ENCODE measurements at places on chromosomes 2 and 18. TPM values are rescaled to one million over a fixed set of nuclear protein-coding genes. Genes with fewer than 3 reads are reported as not detected.

IL36A gene
- 0.99 TPM for total RNA-seq

SCN7A gene
- 10.2 TPM for total RNA-seq

CROCC2 gene
- not detected for total RNA-seq

KCNG2 gene
- total RNA-seq: 0.19 TPM

CTAGE1 gene
- not detected for total RNA-seq

FBLN7 gene
- total RNA-seq: 6.0 TPM

GPR45 gene
- not detected for total RNA-seq

PFN4 gene
- total RNA-seq: 0.90 TPM

DNA sequence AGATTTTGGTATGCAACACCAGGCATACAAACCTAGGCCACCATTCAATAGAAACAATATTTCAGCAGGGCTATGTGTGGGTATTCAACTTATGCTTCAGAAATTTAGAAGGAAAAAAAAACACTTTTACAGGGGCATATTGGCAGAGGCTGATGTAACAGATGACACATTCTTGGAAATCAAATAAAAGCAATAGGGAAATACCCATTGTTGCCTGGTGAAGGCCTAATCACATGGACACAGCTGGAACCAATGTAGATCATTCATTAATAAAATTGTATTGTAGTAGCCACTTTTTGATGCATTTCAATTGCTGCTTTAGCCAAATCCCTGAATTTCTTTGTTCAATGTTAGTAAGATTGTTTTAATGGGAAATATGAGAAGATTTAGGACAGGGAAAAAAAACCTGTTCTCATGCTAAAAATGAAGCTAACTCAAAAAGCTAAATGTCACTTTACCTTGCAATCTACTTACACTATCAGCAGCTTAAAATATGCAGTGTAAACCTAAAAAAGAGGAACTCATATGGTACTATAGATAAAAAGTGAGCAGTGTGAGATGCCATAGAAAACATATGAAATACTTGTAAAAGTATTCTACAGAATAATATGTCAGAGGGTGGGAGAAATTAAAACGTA is 289.4 kb downstream of the ZEB2 start:
- no peak overlapping the region for H3K27ac ChIP-seq
- no peaks in the 10 kb centered on the region for H3K4me1 ChIP-seq
- no peak for DNase-seq

- DNase-seq: no peak
- H3K4me3 ChIP-seq: no peak overlapping the region
- no peaks in the 10 kb centered on the region for H3K36me3 ChIP-seq
- peaks cover 2% of the 10 kb centered on the region for H3K4me1 ChIP-seq
- no peak overlapping the region for H3K27ac ChIP-seq
- H3K27me3 ChIP-seq: peaks cover 42% of the 10 kb centered on the region
These were observed 5.0 kb downstream of the FZD7 start for GRCh38 chr2:202038471-202039277.

DNA sequence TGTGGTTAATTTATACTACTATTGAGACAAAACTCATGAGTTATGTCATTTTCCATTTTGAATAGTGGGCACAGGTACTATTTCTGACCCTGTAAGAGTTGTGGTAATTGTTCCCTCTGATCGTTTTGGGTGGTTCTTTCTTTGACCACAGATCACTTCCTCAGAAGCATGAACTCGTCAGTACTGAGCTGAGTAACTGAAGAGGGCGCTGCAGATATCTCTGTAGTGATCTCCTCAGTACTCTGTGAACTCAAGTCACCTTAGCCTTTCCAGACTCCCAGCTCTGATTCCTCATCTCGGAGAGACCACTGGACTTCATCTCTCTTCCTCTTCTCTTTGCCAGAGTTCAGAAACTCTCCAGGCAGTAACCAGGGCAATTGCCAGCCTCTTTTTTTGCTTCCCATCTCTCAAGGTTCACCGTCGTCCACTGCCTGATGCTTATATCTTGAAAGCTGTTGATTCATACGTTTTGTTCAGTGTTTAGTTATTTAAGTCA is 9.4 kb upstream of the IL1RL1 start:
- no peaks in the 10 kb centered on the region for H3K27me3 ChIP-seq
- H3K4me3 ChIP-seq: no peak overlapping the region
- peak; percentile 28 for DNase-seq
- H3K27ac ChIP-seq: no peak overlapping the region
- no peaks in the 10 kb centered on the region for H3K36me3 ChIP-seq
- H3K4me1 ChIP-seq: no peaks in the 10 kb centered on the region

DNA sequence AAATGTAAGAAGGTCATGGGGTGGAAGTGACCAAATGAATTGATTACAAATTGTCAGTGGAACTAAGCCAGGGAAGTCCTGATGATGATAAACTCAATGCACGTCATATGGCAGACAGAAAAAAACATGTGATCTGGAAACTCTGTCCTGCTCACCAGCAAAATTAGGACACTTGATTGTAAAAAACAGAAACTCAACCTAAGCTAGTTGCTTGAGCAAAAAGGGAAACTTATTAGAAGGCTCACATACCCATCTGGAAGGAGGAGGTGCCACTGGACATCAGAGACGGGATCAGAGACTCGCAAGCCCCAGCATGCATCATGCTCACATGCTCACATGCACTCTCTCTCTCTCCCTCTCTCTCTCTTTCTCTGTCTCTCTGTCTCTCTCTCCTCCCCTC is 96.8 kb downstream of the SP3 start:
- no peaks in the 10 kb centered on the region for H3K36me3 ChIP-seq
- H3K4me3 ChIP-seq: no peak overlapping the region
- H3K4me1 ChIP-seq: no peaks in the 10 kb centered on the region

DNA sequence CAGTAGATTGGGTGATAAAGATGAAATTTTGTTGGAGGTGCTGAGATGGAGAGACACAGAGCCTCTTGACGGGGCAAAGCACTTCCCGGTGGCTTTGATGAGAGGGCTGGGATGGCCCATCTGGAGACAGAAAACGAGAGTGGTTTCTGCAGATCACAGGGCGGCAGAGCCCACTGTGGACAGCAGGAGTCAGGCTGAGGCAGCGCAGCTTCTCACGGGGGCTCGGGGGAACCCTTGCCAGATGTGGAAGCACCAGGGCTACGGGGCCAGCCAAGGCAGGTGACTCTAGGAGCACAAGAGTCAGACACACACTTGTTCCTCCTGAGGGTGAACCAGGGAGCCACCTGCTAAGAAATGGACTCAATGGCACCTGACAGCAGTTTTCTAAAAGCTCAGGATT is 78.5 kb downstream of the TPO start:
- peak; percentile 33 for DNase-seq
- H3K4me1 ChIP-seq: no peaks in the 10 kb centered on the region
- no peak overlapping the region for H3K27ac ChIP-seq
- no peaks in the 10 kb centered on the region for H3K36me3 ChIP-seq
- H3K27me3 ChIP-seq: no peaks in the 10 kb centered on the region

- DNase-seq: no peak
- H3K27me3 ChIP-seq: no peaks in the 10 kb centered on the region
- no peaks in the 10 kb centered on the region for H3K36me3 ChIP-seq
- no peak overlapping the region for H3K4me3 ChIP-seq
These were observed 54.6 kb upstream of the DSC1 start for GRCh38 chr18:31217038-31217849.

DNA sequence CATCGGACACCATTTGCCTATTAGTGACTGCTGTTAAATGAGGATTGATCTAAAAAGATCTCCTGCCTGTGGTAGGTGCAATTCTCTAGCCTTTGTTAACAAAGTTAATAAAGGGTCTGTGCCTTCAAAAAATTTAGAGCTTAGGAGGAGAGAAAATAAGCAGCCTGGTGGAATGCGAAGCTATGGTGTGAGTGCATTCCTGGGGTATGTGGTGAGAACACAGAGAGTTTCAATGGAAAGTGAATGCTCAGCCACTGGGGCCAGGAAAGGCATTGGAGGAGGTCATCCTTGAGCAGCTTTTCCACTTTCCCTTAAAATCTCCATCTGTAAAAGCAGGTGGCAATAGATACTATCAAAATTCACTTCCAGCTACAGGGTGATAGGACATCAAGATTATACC is 331.2 kb upstream of the LRATD1 start:
- H3K4me1 ChIP-seq: no peaks in the 10 kb centered on the region
- no peaks in the 10 kb centered on the region for H3K27me3 ChIP-seq
- no peaks in the 10 kb centered on the region for H3K36me3 ChIP-seq
- no peak for DNase-seq
- no peak overlapping the region for H3K4me3 ChIP-seq
- no peak overlapping the region for H3K27ac ChIP-seq

- no peaks in the 10 kb centered on the region for H3K36me3 ChIP-seq
- H3K27ac ChIP-seq: no peak overlapping the region
- no peaks in the 10 kb centered on the region for H3K4me1 ChIP-seq
- no peaks in the 10 kb centered on the region for H3K27me3 ChIP-seq
- no peak for DNase-seq
These were observed 104.8 kb downstream of the ST6GAL2 start for GRCh38 chr2:106781196-106781595.

GRCh38 chr2:162211732-162212131 is 31.5 kb downstream of the FAP start:
- no peaks in the 10 kb centered on the region for H3K36me3 ChIP-seq
- no peak overlapping the region for H3K27ac ChIP-seq
- no peak for DNase-seq
- H3K4me3 ChIP-seq: no peak overlapping the region

DNA sequence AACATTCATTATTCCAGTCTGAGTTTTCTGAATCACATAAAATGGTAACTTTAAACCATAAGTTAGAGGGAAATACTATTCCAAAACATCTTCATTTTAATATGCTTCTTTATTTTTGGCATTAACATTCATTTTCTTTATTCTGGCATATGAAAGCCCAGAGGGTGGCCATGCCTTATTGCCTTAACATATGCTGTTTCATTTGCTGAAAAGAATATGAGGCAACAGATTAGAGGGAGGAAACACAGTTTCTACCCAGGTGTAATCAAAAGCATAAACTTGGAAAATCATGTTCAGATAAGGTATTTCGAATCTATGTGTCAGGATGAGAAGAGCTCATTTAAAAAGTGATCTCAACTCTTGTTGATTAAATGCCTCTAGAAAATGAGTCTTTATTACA is 379.9 kb upstream of the DSEL start:
- H3K27ac ChIP-seq: no peak overlapping the region
- no peaks in the 10 kb centered on the region for H3K4me1 ChIP-seq
- no peak for DNase-seq

DNA sequence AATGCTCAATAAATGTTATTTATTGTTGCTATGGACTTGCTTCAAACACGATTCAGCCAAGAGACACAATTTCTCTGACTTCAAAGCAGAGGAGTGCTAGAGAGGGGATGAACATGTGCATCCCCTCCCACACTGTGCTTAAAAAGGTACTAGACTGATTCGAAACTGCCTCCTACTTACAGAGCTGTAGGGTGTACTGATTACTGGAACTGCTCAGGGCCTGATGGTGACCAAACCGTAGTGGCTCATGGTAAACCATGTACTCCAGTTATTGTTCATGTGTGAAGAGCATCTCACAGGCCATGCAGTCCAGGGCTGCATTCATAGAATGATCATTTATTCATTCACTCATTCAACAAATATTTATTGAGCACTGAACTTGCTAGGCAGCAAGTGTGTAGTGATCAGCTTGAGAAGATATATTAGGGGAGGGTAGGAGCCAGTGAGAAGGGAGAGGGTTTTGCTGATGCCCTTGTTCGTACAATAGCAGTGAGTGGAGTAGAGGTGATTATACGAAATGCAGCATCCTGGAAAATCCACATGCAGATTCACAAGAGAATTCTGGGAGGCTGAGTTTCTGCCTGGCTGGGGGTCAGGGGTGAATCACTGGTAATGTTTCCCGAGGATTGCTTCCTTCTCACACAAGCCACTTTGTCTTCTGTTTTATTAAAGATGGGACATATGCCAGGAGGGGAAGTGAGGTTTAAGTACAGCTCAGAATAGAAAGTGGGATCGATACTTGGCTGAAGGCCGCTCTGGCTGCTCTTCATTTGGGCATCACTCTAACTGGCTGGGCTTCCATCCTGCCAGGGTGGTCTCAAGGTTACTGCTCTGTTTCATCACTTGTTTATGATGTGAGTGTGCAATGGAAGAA is 245.4 kb downstream of the RAD51AP2 start:
- H3K27ac ChIP-seq: no peak overlapping the region
- H3K27me3 ChIP-seq: no peaks in the 10 kb centered on the region
- no peaks in the 10 kb centered on the region for H3K36me3 ChIP-seq
- DNase-seq: no peak

- H3K36me3 ChIP-seq: no peaks in the 10 kb centered on the region
- no peaks in the 10 kb centered on the region for H3K27me3 ChIP-seq
- DNase-seq: no peak
- H3K27ac ChIP-seq: no peak overlapping the region
- no peak overlapping the region for H3K4me3 ChIP-seq
These were observed 261.9 kb downstream of the DYSF start for GRCh38 chr2:71715241-71715750.

DNA sequence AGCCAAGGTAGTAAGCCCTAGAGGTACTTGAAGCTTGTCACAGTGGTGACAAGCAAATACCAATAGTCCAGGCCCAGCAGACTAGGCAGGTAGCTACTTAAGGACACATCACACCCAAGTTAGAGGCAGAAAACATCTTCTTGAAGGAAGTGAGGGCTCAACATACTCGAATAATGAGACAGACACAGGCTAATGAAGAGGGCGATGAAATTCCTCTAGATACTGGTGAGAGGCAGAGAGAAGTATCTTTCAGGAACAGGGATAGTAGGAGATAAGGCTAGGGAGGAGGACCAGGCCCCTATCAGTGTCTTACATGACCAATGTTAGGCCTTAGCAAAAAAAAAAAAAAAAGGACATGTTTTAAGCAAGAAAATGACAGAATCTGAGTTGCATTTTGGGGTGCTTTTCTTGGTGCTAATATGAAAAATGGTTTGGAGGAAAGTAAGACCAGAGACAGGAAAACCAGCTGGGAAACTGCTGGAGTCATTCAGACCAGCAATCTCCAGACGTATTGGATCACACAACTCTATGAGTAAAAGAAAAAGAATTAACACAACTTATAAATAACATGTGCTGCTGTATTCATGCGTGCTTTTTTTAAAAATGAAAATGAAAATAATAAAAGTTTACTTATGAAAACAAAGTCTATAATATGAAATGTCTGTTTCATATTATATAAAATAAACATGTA is 37.7 kb downstream of the COBLL1 start:
- no peaks in the 10 kb centered on the region for H3K27me3 ChIP-seq
- no peak for DNase-seq
- no peak overlapping the region for H3K4me3 ChIP-seq
- H3K4me1 ChIP-seq: no peaks in the 10 kb centered on the region
- no peaks in the 10 kb centered on the region for H3K36me3 ChIP-seq

- no peak overlapping the region for H3K27ac ChIP-seq
- peaks cover 2% of the 10 kb centered on the region for H3K36me3 ChIP-seq
- no peak overlapping the region for H3K4me3 ChIP-seq
- no peak for DNase-seq
These were observed 13.5 kb downstream of the UXS1 start for GRCh38 chr2:106180602-106181001.

DNA sequence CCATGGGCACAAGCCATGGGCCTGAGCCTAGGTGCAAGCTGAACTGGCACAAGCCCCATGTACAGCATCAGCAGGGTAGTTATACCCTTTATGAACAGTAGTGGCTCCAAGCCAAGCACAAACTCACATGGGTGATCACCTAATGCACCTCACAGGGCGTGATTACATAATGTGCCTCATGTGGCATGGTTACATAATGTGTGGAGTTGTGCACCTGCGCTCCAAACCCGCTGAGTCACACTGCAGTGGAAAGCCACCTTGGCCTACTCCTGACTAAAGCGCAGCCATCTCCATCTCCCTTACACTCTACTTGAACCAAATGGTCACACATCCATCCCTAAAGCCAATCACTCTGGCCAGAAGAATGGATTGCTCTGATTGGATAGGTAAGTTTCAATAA is 279.7 kb downstream of the MBD2 start:
- no peak overlapping the region for H3K27ac ChIP-seq
- no peak overlapping the region for H3K4me3 ChIP-seq
- DNase-seq: no peak
- no peaks in the 10 kb centered on the region for H3K4me1 ChIP-seq
- H3K27me3 ChIP-seq: no peaks in the 10 kb centered on the region

Measured in thymus (tissue), 14 donors.